Stimulated activated CD4-positive, alpha-beta T cell treated with anti-CD3 and anti-CD28 coated beads, Interleukin-1b, Interleukin-23, amount 100 ng/mL, for 4 hours (primary cell): ENCODE measurements at places on chromosomes 6 and 20.

DNA sequence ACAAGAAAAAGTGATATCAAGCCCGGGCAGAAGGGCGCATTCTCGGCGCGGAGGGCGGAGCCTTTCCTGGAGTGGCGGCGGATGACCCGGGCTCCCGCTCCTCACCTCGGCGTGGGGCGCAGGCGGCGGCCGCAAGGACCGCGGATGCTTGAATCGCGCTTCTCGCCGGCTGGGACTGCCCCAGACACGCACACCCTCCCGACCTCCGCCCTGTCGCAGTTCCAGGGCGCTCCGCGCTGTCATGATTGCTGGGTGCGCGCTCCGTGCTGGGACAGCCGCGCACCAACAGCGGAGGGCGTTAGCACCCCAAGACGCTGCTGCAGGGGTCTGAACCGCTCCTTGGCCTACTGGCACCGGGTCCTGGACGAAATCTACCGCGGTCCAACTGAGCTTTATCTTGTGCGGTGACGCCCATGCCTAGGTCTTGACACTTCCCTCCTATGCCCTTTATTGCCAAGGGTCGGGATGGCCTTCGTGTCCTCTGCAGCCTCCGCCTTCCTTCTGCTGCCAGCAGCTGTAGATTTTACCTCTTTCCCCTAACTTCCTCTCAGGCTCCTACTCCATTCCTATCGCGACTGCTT is 43.3 kb downstream of the IRAK1BP1 start:
- peak; percentile 2 for DNase-seq

- DNase-seq: no peak
Measured at GRCh38 chr6:1821513-1822183, 211.9 kb downstream of the FOXC1 start.

- no peak for DNase-seq
Measured at GRCh38 chr20:40997116-40997515, 31.5 kb upstream of the TOP1 start.

GRCh38 chr20:8414586-8415274 is 282.7 kb downstream of the PLCB1 start:
- DNase-seq: no peak

- no peak for DNase-seq
Measured at GRCh38 chr20:4151991-4152695, 136.8 kb upstream of the RNF24 start.

DNA sequence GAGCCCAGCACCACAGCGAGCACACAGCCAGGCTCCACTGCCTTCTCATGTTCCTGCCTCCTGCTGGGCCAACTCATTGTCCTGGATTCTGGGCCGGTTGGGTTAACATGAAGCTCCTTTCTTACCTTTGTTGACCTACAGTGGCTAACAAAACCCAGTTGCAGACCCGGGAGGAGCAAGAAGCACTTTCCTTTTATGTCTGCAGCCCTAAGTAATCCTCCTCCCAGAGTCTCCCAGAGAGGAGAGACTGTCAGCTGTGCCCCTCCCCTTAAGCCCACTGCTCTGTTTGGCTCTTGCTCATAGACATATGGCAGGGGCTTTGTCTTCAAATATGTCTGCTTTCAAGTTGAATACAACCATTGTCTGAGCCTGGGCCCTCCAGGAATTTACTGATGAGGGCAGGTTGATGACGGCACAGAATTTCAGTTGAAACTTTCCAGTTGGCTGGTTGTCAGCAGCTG is 55.2 kb downstream of the PSMB1 start:
- no peak for DNase-seq

DNA sequence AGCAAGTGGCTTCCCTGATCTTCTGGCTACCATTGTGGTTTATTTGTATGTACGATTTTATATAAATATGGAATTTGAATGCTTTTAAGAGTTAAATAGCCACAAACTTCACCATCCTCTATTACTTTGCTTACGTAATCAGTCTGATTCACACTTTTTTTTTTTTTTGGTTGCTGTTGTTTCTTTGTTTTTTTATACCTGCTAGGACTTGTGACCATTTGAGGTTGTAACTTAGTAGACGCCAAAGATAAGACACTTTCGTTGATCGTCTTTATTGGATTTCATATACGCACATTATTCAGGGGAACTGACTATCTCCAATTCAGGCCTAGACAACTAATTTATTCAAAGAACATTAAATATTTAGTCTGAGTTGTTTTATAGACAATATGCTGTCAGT is 559.0 kb downstream of the CBLN4 start:
- no peak for DNase-seq

GRCh38 chr6:107731422-107732319 is 92.4 kb downstream of the SCML4 start:
- DNase-seq: no peak
